ENCODE measurements at places on chromosomes 3 and 15. TPM values are rescaled to one million over a fixed set of nuclear protein-coding genes. Genes with fewer than 3 reads are reported as not detected.

Gene SELENOK
- 61.0 TPM for total RNA-seq

Gene FRMD4B
- 4.2 TPM for total RNA-seq

Gene SHC4
- total RNA-seq: 0.93 TPM

Gene SAMD7
- total RNA-seq: not detected

Gene WDR53
- total RNA-seq: 12.4 TPM

Gene TMCO5A
- not detected for total RNA-seq

Gene IL12A
- 2.1 TPM for total RNA-seq

Gene DPPA2
- not detected for total RNA-seq

Gene TMEM212
- not detected for total RNA-seq

Gene AGBL1
- not detected for total RNA-seq

Gene GHSR
- not detected for total RNA-seq

Gene ZNF385D
- not detected for total RNA-seq

Gene A4GNT
- not detected for total RNA-seq

Gene TRIM71
- not detected for total RNA-seq

Gene SNRPN
- 228 TPM for total RNA-seq

Gene XIRP1
- total RNA-seq: not detected

Gene CCDC54
- not detected for total RNA-seq

Gene RTP4
- 16.6 TPM for total RNA-seq

Gene CNTN4
- 3.3 TPM for total RNA-seq

Gene PLA2G4F
- not detected for total RNA-seq

Gene RPP25
- total RNA-seq: not detected

Gene PLCL2
- 5.8 TPM for total RNA-seq

Gene LRRIQ4
- not detected for total RNA-seq

Gene CNTN3
- 0.06 TPM for total RNA-seq

Gene NAALADL2
- 1.6 TPM for total RNA-seq
